ENCODE measurements at places on chromosomes 2 and 18. TPM values are rescaled to one million over a fixed set of nuclear protein-coding genes. Genes with fewer than 3 reads are reported as not detected.
A peak's percentile ranks its signal among the peaks of the same experiment; 100 is the strongest.

DNA sequence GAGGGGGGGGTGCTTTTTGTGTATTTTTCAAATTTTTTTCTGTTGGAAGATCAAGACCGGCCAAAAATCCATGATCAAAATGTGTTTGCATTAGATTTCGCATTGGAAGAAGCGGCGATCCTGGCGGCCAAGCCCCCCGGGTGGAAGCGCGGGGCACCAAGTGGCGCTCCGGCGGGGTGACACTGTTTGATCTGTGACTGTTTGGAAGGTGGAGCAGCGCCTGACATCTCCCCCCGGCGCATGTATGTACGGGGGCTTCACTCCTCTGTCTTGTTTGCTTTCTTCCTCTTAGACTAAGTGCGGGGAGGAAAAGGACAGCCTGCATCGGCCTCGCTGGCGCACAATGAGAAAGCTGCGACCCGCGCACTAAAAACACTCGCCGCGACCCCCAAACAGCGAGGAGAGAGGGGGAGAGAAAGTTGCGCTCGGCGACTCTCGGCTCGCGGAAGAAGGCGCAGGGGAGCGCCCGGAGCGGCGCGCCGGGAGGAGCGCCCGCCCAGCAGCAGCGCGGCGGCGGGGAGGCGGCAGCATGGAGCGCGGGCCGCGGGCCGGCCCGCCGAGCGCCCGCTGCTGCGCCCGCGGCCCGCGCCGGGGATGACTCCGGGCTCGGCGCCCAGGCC lies 515 bp downstream of the TSHZ1 start:
- DNase-seq, result peak; percentile 17

DNA sequence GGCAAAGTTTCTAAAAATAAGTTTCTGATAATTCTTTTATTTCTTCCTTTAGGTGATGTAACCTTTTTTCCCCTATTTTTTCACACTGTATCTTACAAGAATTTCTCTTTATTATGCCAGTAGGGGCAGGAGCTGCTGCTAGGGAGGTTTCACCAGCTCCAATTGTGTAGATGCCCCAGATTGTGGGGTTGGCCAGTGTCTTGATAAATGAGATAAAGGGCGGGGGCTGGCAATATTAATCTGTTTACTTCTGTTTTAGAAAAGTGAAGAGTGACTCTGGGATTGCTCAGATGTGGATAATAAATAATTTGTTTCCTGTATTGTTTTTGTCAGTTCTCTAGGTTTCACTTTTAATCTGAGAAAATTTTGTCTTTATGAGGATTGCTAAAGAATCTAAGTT lies 190.4 kb downstream of the MC4R start:
- no peak for DNase-seq

- DNase-seq, result no peak
Observed at GRCh38 chr2:236555481-236555880, 14.1 kb upstream of the ACKR3 start.

DNA sequence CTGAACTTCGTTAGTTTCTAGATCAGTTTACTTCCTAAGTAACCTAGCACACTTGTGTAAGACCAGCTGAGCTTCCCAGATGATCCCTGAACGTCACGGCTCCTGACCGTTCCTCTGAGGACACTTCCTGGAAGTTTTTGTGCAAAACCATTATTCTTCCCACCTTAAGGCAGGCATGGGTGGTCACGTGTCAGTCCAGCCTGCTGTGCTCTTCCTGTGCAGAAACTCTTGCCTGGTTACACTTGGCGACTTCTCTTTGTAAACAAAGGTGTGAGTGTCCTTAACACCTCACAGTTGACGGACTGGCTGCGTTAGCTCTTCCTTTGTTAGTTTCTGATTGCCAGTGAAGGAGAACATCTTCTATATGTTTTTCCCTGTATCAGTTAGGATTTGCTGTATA lies 118.3 kb downstream of the SH3RF3 start:
- no peak for DNase-seq

- no peak for DNase-seq
Observed at GRCh38 chr2:191942739-191943103, 95.8 kb upstream of the CAVIN2 start.

GRCh38 chr2:128788636-128789220 lies 470.1 kb upstream of the HS6ST1 start:
- no peak for DNase-seq

- no peak for DNase-seq
Observed at GRCh38 chr18:77815666-77816338, 566.2 kb downstream of the GALR1 start.

DNA sequence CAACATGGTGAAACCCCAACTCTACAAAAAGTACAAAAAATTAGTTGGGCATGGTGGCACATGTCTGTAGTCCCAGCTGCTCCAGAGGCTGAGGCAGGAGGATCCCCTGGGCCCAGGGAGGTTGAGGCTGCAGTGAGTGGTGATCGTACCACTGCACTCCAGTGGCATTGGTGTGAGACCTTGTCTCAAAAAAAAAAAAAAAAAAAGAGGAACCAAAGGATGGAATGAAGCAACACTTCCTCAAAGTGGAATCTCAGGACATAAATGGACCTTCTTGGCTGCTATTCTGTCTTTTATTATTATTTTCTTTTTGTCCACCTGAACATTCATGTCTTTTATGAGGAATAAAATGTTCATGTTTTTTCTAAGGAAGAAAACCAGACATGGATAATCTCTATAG lies 13.7 kb downstream of the GEMIN6 start:
- DNase-seq, result no peak

- DNase-seq, result no peak
Observed at GRCh38 chr2:31888550-31888949, 122.3 kb downstream of the MEMO1 start.

DNA sequence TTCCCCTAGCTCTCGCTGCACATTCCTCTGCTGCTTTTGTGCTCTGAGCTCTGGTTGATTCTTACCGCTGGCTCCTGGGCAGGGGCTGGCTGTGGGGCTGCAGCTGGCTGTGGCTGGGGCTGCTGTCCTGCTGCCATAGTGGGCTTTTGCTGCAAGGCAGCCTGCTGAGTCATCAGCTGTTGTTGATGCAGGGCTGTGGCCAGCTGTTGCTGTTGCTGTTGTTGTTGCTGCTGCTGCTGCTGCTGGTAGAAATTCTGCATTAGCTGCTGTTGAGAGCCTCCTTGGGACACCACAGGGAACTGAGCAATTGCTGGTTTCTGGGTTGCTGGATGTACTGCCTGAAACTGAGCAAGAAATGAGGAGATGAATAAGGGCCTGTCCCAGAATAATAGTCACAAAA lies 77.2 kb upstream of the NFU1 start:
- DNase-seq, result no peak

DNA sequence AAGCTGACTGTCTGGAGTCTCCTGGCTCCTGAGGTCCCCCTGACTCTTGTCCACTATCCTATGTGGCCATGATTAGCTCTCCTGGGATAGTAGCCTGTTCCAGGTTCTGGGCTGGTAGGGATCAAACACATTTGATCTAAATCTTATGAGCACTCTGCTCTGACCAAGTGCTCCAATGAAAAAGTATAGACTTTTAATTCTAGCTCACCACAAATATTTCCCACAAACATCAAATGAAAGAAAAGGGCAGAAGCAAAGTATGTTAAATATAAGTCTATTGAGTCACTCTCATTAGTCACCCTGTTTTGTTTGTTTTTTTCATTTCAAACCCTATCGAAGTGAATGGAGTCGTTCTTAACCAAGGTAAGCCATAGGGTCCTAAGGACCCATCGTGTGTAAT lies 39.7 kb upstream of the NEDD4L start:
- no peak for DNase-seq

GRCh38 chr18:62566199-62566598 lies 43.4 kb downstream of the ZCCHC2 start:
- DNase-seq, result no peak

GRCh38 chr2:240258685-240259084 lies 118.2 kb upstream of the OTOS start:
- no peak for DNase-seq

- DNase-seq, result no peak
Observed at GRCh38 chr2:175207741-175208438, 26.4 kb upstream of the ATP5MC3 start.

DNA sequence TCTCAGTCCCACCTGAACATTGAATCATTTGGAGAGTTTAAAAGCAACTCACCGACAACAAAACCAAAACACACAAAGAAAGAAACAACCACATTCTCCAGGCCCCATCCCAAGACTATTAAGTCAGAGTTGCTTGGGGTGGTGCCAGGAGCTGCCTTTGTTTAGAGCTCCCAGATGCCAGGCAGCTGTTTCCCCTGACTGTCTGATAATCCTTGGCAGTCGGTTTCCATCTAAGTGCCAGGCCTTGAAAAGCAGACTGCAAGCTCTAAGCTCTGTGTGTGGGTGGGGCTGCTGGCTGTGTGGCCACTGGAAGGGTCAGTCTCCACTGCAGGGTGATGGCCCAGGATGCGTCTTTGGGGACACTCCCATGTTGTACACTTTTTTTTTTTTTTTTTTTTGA lies 255.3 kb upstream of the AGAP1 start:
- no peak for DNase-seq

DNA sequence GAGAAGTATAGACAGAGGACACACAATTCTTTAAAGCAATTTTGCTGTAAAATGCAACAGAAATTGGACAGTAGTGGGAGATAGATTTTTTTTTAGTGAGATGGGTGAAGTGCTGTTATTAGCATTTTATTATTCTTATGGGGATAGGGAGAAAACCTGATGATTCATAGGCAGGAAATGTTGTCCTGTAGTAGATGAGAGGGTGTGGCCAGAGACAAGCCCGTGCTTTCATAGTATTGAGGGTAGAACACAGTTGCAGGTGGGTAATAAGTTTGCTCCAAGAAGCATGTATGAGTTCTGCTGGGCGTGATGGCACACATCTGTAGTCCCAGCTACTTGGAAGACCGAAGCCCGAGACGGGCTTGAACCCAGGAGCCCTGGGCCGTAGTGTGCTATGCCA lies 128.3 kb upstream of the ARHGAP28 start:
- DNase-seq, result no peak

DNA sequence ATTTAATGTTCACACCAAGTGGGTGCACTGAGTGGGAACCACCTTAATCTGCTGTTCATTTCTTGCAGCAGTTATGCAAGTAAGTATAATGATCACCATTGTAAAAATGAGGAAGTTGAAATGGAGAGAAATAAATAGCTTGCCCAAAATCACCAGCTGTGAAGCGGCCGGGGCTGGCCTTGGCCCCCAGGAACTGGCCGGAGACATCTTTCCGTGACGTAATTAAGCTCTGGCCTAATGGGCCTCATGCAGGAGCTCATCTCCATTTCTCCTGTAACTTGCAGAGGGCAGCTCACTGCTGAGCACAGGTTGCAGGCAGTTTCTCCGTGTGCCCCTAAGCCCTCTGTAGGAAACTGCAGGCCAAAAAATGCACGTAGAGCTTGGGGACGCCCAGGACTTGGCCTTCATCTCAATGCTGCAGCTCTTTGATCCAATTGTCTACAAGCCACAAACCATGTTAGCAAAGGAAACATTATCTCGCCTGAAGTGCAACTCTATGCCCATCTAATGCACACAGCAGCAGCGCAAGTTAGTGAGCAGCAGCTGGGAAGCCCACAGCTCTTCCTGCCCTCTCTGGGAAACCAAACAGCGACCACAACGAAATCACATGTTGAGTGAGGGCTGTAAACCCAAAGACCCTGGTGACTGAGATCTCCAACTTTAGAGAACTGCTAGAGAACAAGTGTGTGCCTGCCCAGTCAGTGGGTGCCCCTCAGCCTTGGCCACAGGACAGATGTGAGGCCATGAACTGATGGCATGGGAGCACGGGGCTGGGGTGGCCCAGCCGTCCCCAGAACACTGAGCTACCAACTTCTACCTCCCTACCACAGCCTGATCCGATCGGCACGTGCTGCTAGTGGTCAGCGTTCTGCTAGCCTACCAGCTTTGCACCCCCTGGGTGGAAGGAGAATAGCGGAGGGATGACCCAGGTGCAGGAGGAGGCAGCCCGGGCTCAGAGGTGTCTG lies 28.8 kb downstream of the APCDD1 start:
- no peak for DNase-seq

- no peak for DNase-seq
Observed at GRCh38 chr2:165746501-165746900, 47.5 kb downstream of the GALNT3 start.

DNA sequence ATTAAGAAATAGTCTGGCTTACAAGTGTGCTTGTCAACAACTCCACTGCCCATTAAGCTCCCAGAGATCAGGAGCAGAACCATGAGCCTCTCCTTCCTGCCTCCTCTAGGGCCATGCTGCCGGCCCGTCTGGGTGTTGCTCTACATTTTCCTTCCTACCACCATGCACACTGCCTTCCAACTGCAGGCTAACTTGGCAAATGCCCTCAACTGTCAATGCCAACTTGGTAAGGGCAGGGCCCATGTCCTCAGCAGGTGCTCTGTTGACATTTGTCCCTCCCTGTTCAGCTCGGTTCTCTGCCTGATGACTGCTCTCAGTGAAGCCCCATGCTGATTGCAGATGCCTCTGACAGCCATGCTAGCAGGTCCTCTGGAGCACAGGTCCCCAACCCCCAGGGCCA lies 345.2 kb downstream of the ALK start:
- DNase-seq, result no peak

- DNase-seq, result no peak
Observed at GRCh38 chr2:179443180-179443579, 178.5 kb upstream of the SESTD1 start.

GRCh38 chr2:173759959-173760358 lies 205.2 kb downstream of the SP3 start:
- no peak for DNase-seq

GRCh38 chr18:703213-703967 lies 9.0 kb downstream of the ENOSF1 start:
- no peak for DNase-seq

GRCh38 chr2:101717071-101717845 lies 19.8 kb downstream of the MAP4K4 start:
- DNase-seq, result no peak

DNA sequence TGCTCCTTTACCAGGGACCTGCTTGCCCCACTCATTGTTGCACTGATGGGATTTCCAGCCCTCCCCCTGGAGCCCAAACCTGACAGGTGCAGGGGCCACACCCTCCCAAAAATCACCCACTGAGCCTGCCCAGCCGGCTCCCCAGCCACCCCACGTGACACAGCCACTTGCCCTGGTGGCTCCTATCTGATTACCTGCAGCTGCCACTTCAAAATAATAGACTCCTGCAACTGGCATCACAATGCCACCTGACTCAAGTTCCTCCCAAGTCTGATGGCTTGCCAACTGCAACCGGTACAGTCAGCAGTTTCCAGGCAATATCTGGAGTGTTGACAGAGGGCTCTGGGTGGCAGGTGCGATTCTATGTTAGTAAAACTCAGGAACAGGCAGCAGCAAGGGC lies 66.2 kb downstream of the CRACDL start:
- DNase-seq, result no peak

Gene SLC9A2
- not detected for total RNA-seq

Gene CNRIP1
- total RNA-seq, result not detected

Gene MALL
- 2.3 TPM for total RNA-seq

Gene FAM124B
- 2.0 TPM for total RNA-seq

Gene MAP3K19
- not detected for total RNA-seq

Gene CYP27A1
- not detected for total RNA-seq

Gene CROCC2
- not detected for total RNA-seq

Gene TXNL4A
- total RNA-seq, result 194 TPM

Gene MEP1B
- not detected for total RNA-seq

Gene DAW1
- total RNA-seq, result not detected

Gene SERPINB11
- total RNA-seq, result not detected

Gene SLC16A14
- total RNA-seq, result 7.8 TPM

Gene CLEC4F
- total RNA-seq, result not detected

Gene SERPINB4
- total RNA-seq, result not detected

Gene NDUFB3
- total RNA-seq, result 123 TPM
